ENCODE measurements at places on chromosomes 7 and 10.

GRCh38 chr7:108293149-108293612, 163.0 kb upstream of the LAMB4 start:
- DNase-seq, result no peak

- DNase-seq, result no peak
Measured at GRCh38 chr7:136956232-136956631, 87.8 kb downstream of the CHRM2 start.

GRCh38 chr10:103497161-103497915, 3.8 kb downstream of the NEURL1 start:
- no peak for DNase-seq

DNA sequence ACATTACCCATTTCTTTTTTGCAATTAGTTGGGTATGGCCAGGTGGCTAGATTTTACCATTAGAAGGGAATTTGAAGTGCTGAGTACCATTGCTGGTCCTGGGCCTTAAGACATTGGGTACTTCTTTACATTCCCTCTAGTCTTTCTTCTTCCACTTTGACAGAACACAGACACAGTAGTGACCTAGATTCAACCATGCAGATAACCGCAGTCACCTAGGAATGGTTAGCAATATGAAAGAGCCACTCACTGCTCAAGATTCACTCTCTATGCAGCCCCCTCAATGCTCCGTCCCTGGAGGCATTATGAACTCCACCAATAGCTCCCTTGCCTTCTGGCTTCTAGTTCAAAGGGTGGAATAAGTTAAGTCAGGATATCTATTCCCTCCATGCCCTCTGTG, 16.2 kb upstream of the PON1 start:
- DNase-seq, result no peak

DNA sequence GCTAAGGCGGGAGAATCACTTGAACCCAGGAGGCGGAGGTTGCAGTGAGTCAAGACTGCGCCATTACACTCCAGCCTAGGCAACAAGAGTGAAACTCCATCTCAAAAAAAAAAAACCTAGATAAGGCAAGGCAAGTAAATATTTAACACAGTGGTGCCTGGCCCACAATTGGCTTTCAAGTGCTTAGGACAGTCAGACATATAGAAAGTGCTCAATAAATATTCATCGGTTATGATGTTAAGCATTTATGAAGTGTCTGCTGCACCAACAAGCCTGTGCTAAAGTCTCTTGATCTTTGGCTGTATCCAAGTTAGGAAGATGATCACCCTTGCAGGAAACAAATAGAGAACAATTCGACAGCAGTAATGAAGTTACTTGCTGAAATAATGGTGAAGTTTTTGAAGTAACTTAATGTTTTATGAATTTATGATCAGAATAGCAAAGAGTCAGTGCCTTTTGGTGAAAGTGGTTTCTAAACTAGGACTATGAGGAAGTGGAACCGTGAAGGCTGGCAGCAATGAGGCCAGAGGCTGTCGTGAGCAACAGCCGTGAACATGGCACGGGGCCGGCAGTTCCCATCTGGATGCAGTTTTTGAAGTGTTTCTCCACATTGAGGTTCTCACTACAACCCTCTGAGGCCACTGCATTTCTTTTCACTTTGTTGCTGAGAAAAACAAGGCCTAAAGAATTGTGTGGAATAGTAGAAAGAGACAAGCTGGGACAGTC, 48.1 kb upstream of the GATA3 start:
- DNase-seq, result no peak

DNA sequence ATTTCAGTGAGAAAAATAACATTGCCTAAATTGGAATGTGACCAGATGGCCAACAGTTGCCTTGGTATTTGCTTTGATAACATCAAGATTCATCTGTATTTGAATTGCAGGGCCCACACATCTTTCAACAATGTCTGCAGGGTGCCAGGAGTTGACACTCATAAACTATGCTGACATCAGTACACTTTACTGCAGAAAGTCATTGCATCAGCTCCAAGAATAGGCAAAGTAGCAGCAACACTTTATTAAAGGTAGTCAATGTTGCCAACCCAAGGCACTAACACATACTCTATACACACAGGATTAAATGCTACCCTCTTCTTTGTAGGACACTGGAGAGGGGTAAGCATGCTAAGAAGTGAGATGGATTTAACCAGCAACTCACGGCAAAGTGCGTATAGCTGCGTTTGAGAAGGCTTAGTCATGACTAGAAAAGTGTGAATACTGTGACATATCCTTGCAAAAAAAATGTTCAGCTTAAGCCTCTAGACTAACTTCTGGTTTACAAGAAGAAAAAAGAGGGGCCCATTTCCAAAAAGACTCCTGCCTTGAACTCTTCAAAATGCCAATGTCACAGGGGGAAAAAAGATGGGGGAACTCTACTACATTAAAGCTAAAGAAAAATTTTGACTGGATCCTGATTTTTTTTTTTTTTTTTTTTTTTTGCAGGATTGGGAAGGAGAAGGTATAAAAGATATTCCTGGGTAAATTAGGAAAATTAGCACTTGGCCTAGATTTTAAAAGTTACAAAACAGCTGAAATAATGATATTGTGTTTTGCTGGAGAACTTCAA, 2.2 kb downstream of the BBIP1 start:
- DNase-seq, result no peak

DNA sequence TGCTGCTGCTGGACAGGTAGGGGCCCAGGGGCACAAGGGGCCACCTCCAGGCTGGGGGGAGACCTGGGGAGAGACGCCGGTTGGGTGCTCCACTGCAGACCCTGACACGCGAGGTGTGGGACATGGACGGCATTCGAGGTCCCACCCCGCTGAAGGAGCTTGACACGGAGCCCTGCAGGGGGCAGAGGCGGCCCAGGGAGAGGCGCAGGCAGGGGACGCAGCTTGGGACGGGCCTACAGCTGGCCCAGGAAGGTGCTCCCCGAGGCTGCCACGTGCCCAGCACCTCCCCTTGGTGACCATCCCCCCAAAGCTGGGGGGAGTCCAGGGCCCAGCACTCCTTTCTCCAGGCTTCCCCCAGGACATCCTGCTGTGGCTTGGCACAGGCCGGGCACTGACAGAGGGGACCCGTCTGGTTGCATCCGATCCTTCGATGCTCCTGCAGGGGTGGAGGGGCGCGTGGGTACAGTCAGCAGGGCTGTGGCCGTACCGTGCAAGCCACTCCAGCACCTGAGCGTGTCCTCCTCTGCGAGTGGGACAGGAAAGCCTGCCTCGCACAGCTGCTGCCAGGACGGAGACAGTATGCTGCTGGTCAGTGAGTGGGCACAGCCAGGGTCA, 174.4 kb downstream of the ELFN1 start:
- DNase-seq, result no peak

DNA sequence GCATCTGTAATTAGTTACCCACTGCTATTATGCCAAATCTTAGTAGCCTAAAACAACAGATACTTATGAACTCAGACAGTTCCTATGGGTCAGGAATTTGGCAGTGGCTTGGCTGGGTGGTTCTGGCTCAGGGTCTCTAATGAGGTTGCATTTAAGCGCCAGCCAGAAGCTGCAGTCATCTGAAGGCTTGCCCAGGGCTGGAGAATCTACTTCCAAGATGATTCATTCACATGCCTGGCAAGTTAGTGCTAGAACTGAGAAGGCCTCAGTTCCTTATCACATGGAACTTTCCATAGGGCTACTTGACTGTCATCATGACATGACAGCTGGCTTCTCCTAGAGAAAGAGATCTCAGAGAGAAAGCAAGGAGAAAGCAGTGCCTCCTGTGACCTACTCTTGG, 121.3 kb downstream of the AVL9 start:
- no peak for DNase-seq

DNA sequence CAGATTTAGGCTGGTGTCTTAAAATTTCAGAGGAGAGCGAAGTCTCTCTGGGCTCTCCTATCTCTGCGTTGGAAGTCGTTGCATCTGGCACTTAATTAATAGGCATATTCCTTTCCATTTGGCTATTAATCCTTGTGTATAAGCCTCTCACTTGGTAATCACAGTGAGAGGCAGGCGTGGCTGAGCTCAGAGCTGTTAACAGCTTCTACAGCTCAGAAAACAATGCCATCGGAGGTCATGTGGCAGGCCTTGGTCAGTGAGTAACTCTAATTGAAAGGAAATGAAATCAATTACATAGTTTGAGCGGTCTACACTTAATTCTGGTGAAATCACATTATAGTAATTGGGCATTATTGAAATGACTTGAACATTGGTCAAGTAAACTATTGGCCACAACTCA, 135.1 kb downstream of the DPY19L1 start:
- no peak for DNase-seq

DNA sequence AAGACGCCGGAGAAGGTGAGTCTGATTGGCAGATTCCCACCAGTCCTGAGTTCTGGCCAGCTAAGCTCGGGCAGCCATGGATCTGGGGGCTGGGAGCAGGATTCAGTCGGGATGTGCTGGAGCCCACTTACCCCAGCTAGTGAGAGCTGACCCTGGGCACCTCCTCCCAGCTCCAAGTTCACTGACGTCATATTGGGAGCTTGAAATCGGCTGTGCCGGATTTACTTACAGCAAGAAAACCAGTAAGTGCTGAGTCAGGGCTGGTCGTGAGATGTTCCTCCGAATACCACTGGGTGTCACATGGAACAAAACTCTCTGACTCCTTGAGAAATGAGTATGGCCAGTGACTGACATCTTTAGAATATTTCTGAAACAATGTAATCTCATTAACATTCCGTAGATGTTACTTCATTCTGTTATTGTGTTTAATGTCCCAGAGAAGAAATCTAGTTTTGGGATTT, 621.2 kb downstream of the SDK1 start:
- no peak for DNase-seq

GRCh38 chr10:49187950-49188761, at the start of gene TMEM273:
Gene TMEM273 (minus strand): TSS chr10:49188391. CDS start chr10:49188336, 55 bp downstream.
- no peak for DNase-seq

DNA sequence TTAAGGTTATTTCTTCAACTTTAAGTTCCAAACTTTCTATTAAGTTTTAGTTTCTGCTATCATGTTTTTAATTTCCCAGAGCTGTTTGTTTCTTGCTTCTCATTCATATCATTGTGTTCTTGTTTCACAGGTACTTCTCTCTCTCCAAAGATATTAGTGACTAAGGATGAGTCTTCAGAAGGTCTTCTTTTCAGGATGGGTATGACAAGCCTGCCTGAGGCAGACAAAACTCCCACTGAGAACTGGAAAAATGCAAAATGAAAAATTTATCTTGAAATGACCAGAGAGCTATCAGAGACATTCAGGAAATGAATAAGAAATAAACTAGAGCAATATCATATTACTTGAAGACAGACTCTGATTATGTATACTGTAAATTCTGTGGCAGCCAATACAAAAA, 110.8 kb upstream of the EGFR start:
- no peak for DNase-seq

- no peak for DNase-seq
Measured at GRCh38 chr7:142916508-142916907, 17.0 kb downstream of the TRPV5 start.

GRCh38 chr7:55476852-55477780, 95.2 kb downstream of the VOPP1 start:
- DNase-seq, result no peak

- no peak for DNase-seq
Measured at GRCh38 chr7:158084555-158084954, 503.1 kb downstream of the PTPRN2 start.
